ENCODE measurements at places on chromosomes 12 and 14.

- no peak for DNase-seq
These were observed 1.7 kb downstream of the PRMT8 start for GRCh38 chr12:3492793-3493042.

GRCh38 chr14:103157969-103158368 is 34.7 kb downstream of the TNFAIP2 start:
- no peak for DNase-seq

- DNase-seq: peak; percentile 21
These were observed at the start of gene DYRK4 for GRCh38 chr12:4562034-4562657. Gene DYRK4 (plus strand): TSS chr12:4562208. CDS start chr12:4562246, 38 bp downstream.

- DNase-seq: no peak
These were observed 126.6 kb upstream of the PRKD1 start for GRCh38 chr14:30054201-30054600.

DNA sequence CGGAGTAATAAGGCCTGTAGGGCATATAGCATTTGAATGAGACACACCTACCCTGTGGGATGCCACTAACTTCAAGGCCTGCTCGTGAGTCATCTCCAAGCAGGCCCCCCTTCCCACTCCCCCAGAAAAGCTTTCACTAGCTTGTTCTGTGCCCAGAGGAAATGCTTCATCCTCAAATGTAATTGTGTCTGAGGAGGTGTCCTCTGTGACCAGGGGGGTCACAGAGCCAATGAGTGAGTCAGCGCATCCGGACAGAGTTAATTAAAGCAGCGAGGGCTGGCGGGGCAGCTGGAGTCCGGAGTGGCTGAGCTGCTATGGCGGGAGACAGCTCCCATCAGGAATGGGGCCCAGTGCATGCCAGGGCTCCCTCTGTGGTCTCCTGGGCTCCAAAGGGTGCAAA is 27.0 kb upstream of the ESRRB start:
- DNase-seq: peak; percentile 10

GRCh38 chr14:105479431-105480158 is 5.0 kb downstream of the CRIP2 start:
- DNase-seq: no peak

GRCh38 chr12:65868133-65868705 is 43.9 kb downstream of the HMGA2 start:
- no peak for DNase-seq

DNA sequence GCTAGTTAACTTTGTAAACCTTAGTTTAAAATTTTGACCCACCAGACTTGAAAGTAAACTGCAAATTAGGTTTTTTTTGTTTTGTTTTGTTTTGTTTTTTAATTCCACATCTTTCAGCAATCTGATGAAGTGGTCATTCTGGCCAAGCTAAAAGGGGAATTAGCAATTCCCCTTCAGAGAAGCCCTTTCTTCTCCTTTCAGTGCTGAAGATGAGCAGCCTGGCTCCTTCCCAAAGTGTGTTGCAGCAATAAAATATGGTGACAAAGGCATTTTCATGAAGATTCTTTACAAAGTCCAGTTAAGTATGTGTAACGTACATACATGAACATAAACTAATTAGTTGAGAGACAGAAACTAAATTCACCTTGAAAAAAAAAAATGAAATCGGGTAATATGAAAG is 380.1 kb downstream of the NOVA1 start:
- DNase-seq: no peak

DNA sequence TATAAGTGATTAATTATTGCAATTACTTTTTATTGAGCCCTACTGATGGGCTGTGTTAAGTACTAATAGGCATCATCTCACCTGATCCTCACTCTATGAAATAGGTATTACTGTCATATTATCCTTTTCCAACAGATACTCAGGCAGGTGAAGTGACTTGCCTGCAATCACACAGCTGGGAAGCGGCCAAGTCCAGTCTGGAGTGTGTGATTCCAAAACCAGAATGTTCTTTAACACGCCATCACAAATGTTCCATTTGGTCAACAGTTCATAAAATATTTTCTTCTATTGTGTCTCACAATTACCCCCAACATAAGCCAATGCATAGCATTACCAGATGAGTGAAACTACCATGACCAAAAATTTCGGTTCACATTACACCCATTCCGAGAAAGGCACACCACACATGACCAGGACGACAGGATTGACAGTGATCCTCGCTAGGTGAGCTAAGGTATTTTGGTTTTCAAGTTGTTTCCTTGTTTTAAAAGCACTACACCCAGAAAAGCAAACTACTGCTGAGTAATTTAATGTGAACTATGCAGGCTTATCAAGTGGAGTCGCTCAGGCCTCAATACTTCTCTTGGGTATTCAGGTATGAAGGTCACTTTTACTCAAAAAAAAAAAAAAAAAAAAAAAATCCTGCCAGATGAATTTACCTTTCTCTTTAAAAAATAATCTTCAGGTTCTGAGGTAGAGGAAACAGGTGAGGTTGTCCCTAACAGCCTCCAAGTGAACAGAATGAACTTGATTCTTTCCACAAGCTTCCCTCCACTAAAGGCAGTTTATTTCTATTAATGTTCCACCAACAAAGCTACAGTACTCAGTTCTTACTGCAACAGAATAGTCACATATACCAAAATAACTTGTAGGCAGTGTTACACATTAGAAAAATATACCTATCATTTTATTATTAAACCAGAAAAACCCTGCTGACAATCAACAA is 2.4 kb downstream of the VPS37B start:
- DNase-seq: no peak

- peak; percentile 17 for DNase-seq
These were observed 153.9 kb upstream of the RMST start for GRCh38 chr12:97308576-97309198.

DNA sequence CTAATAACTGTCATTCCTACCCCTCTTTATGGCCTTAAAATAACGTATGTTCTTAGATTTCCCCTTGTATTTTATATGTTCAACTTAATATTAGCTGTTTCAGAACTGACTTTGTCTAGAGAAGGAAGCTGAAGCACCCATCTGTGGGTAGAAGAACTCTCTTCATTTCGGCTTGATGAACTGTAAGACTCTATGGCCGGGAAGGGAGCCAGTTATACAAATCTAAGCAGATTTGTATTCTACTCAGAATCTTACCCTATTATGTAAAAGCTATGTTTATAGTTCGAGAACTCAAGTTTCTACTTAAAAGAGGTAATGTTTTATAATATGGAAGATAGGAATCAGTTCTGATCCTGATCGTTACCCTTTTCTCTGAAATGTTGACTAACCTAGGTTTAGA is 390.9 kb upstream of the PRICKLE1 start:
- no peak for DNase-seq

DNA sequence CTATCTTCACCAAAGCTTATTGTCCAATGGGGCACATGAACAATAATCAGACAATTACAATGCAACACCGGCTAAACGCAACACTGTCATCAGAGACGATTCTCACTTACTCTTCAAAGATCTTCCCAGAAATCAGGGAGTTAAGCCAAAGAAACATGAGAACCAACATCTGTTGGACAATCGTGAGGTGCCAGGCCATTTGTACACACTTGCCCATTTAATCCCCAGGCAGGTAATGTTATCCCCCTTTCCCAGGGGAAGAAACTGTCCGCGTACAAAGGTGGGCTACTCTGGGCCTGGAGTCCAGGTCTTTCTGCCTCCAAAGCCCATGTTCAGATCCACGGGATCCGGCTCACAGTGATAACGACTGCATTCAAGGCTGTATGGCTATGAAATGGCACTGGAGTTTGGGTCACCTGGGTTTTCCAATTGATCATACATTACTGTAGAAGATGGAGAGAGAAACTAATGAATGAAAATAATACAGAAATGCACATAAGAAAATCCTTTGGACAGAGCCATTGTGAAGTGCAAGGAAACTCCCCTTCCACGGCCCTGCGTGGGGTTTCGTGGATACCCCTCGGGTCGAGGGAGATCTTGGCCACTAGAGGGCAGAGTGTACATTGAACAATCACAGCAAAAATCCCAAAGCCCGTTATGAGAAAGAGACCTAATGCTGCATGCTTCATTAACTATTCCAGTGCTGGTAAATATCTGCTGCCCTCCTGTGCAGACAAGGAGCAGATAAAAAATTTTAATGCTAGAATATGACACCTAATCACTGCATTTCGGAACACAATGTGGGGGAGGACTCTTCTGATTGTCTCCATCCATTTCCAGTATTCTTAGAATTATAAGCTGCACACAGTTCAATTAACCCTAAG is 111.4 kb downstream of the EGLN3 start:
- DNase-seq: no peak

- DNase-seq: no peak
These were observed 395.5 kb downstream of the ZFP36L1 start for GRCh38 chr14:68397371-68397811.

- DNase-seq: no peak
These were observed 224.4 kb downstream of the CHST11 start for GRCh38 chr12:104681012-104681690.

DNA sequence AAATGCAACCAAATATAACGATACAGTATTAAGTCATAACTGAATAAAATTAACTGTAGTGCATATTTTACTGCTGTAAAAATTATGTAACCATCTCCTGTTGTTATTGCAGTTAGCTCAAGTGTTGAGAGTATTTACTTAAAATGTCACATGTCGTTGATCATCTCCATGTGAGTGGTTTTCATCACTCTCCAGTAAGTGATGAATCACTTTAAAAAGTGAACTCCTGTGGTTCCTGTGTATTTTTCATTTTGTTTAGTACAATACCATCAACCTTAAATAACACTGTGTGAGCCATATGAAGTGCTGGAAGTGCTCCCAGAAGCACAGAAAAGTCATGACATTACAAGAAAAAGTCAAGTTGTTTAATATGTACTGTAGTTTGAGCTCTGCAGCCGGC is 104.7 kb upstream of the SLCO1B1 start:
- DNase-seq: no peak

GRCh38 chr12:107748472-107748871 is 12.5 kb downstream of the PRDM4 start:
- peak; percentile 70 for DNase-seq

DNA sequence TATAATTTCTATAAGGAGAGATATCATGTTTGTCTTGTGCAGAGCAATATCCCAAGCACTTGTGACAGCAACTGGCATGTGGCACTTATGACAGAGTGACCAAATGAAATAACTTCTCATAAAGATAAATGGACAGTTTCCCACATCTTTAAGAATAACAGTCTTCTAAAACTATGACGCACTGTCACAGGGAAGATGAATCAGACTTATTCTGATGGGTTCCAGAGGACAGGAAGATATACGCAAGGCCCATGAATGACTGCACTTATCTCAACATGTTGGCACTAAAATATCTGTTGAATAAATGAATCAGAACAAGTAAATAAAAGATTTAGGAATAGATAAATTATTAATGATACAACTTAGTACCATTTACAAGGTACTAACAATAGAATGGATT is 465.8 kb upstream of the SYT1 start:
- no peak for DNase-seq

DNA sequence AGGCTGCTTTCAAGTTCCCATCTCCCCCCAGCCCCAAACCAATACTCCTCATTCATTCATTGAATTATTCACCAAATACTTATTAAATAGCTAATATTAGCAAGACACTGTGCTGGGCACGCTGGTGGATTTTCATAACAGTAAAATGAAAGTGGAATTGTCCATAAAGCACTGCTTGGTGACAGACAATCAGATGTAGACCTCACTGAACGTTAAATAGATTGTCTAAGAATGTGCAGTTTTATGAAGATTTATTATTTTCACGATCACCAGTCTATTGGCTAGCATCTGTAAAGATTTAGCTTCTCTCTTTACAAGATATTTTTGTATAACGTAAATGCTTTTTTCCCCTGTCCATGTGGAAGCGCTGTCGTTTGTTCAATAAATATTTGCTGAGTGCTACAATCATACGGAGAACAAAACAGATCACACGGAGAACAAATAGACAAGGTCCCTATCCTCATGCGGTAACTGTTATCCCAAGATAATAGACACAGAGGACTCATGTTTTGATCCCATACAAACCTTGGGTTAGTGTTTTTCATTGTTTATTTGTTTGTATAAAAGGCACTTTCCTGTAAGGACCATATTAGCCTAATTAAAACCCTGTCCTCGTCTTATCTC is 397.6 kb downstream of the BCAT1 start:
- DNase-seq: no peak

DNA sequence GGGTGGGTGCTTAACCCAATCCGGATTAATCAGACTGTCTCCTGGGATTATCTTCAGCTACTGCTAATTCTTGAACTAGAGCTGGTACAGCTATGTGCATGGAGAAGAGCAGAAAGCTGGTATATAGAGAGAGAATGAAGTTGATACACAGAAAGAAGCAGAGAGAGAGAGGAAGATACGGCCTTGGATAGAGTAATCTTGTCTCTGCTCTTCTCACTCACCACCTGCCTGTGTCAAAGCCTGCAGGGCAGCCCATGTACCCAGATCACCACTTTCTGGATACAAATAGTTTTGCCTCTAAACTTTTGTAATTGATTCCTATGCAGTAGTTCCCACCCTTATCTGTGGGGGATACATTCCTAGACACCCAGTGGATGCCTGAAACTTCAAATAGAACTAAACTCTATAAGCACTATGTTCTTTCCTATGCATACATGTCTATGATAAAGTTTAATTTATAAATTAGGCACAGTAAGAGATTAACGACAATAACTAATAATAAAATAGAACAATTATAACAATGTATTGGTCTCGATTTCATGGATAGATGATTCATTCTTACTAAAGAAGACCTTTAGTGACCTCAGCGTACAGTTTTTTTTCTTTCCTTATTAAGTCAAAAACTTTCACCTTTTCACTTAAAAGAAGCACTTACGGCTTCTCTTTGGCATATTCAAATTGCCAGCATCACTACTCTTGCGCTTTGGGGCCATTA is 45.5 kb downstream of the YEATS4 start:
- no peak for DNase-seq

GRCh38 chr12:119666900-119667576 is 895 bp upstream of the PRKAB1 start:
- DNase-seq: no peak

DNA sequence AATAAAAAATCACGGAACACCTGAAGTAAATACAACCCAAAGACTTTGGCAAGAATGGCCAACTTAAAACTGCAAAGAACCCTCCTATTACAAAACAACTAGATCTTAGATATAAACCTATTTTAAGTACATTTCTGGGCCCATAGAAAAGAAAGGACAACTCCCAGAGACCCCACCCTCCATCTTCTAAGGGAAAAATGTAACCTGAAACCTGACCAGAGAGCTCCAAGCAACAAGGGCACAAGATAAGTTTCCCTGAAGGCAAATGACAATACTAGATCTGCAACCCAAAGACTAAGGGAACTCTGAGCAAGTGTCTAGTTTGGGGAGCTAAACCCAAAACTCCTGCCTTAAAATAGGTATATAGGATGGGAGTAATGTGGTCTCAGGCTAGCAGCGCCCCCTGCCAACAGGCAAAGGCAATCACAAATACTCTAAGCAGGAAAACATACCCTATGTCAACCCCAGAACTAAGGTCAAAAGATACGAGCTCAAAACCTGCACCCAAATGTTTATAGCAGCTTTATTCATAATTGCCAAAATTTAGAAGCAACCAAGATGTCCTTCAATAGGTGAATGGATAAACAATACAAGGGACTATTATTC is 218.9 kb downstream of the ITPR2 start:
- no peak for DNase-seq

- no peak for DNase-seq
These were observed 357.1 kb upstream of the PDE3A start for GRCh38 chr12:20011200-20011599.

Data from fibroblast of skin of left quadriceps (primary cell).